ENCODE measurements at places on chromosomes 16 and 17.
A peak's percentile ranks its signal among the peaks of the same experiment; 100 is the strongest.

DNA sequence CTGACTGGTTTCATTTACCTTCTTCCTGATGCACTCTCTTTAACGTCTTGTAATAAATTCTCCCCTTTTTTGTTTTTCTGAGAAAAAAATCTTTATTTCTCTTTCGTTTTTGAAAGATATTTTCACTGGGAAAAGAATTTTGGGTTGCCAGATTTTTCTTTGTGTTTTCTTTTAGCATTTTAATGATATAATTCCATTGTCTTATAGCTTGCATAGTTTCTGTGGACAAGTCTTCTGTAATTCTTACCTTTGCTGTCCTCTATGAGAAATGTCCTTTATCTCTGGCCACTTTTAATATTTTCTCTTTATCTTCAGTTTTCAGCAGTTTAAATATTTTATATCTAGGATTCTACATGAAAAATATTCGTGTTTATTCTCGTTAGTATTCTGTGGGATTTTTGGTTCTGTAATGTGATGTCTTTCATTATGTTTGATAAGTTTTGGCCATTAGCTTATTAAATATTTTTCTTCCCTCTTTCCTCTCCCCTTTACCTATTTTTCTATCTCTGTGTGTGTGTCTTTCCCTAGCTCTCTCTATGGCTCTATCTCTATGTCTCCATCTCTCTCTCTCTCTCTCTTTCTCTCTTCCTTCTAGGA is 236.5 kb downstream of the C16orf95 start:
- DNase-seq: no peak

GRCh38 chr16:23861874-23862273 is 26.1 kb downstream of the PRKCB start:
- DNase-seq: no peak

DNA sequence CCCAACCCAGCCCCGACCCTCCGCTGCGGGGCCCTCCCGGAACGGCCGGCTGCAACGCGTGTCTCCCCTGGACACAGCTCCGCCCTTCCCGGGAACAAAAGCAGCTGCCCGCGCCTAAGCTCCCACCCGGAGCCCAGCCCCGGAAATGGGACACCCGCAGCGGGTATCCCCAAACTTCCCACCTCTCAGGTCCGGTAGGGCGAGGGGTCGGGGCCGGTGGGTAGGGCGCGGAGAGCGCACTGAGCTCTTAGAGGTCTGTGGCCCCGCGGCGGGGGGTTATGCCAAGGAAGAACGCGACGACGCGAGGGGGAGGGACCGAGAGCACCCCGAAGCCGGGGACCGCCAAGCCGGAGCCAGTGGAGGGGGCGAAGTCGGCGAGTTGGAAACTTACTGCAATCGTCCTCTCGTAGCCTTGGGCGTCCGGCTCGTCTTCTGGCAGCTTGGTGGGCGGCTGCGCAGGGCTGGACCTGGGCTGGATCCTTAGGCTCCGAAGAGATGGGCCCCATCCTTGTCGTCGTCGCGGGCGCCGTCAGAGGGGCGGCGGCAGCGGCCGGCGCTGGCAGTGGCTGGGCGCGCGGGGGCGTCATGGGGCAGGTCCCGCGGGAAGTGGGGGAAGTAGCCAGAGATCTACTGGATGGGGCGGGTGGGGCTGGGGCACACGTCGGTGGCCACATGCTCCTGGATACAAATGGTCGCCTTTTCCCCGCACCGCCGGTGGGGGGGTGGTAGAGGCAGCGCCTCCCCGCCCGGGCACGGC is 6.9 kb downstream of the USP6 start:
- no peak for DNase-seq

- DNase-seq: peak; percentile 44
Measured at GRCh38 chr16:80233097-80233835, 307.5 kb upstream of the DYNLRB2 start.

- DNase-seq: no peak
Measured at GRCh38 chr16:35377142-35377541, 1917.7 kb downstream of the TP53TG3F start.

- DNase-seq: no peak
Measured at GRCh38 chr17:50255766-50256635, 18.3 kb upstream of the TMEM92 start.

Data from left renal cortex interstitium (tissue), 4 donors.